ENCODE measurements at places on chromosomes 13 and 19.
A peak's percentile ranks its signal among the peaks of the same experiment; 100 is the strongest.

- no peak for DNase-seq
Measured at GRCh38 chr13:45295536-45295935, 45.4 kb downstream of the TPT1 start.

DNA sequence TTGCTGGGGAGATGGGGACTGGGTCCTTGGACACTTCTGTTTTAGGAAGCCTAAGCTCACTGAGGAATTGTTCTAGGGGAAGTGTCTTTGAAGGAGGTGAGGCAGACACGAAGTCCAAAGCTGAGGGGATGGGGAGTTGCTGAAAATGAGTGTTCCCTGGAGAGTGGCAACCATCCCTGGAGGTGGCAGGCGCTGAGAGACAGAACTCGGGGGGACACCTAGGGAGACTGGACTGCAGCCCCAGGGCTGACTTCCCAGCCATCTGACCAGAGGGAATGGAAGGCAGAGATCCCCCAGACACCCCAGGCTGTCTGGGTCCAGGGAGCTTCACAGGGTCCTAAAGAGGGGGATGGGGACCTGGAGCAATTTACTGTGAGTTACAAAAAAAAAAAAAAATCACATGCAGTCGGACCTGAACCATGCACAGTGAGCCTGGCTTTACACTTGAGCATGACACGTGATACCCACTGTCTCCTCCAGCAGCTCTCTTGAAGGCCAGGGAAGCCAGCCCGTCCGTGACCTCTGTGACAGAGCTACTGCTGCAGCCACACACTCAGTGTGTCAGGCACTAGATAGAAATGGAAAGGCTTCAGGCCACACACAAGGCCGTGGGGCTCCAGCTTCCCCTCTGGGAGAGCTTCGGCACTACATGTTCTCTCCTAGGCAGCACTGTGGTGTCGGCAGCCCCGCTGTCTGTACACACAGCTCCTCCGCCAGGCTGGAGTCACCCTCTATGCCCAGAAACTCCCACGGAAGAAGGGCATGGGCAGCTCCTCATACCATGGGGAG is 77.1 kb upstream of the KCTD15 start:
- DNase-seq: no peak

DNA sequence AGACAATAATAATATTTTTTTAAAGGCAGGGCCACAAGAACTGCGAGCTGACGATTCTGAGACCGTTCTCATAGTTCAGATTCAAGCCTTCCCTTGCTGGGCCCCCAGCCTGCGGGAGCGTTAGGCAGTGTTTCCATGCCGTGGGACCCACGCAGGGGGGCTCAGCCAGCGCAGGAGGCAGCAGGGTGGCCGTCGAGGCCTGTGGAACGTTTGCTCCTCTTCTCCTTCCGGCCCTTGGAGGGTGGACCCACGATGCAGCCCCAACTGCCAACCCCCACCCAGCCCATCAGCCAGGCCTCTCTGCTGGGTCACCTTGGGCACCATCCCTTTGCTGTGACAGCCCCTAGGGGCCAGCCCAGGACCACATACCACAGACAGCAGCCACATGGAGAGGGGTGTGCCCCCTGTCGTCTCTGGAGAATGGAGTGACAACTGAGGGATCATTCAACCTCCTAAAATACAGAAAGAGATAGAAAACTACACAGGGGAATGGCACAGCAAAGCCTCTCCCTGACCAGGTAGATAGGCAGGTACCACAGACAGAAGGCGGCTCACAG is 46.8 kb downstream of the PDCD5 start:
- DNase-seq: no peak

DNA sequence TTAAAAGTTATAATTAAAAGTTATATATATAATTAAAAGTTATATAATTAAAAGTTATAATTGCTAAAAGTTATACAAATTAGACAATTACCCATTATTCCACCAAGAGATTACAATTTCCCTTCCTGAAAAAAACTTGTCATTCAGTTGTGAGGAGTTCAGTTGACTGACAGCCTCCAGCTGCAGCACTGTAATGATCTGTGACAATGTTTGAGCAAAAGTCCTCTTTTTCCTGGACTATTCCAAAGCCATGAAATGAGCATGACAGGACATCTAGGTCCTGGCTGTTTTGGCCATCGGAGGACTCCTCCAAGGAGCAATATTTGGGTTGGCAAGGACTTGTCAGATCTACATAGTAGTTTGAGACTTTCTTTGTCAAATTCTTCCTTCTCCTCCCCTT is 258.7 kb upstream of the EDNRB start:
- DNase-seq: no peak

DNA sequence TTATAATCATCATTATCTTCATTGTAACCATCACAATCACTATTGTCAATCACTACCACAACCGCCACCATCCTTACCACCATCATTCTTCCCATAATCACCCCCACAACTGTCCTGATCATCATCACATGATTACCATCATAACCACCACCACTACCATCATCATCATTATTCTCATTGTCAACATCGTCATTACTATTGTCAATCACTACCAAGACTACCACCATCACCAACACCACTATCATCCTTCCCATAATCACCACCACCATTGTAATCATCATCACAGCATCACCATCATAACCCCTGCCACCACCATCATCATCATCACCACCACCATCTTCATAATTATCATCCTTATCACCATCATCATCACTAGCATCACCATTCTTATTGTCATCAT is 55.2 kb downstream of the MBD3L1 start:
- no peak for DNase-seq

GRCh38 chr13:27374126-27374613 is 50.2 kb upstream of the GTF3A start:
- DNase-seq: no peak

- DNase-seq: no peak
Measured at GRCh38 chr13:71156550-71156949, 710.5 kb downstream of the DACH1 start.

DNA sequence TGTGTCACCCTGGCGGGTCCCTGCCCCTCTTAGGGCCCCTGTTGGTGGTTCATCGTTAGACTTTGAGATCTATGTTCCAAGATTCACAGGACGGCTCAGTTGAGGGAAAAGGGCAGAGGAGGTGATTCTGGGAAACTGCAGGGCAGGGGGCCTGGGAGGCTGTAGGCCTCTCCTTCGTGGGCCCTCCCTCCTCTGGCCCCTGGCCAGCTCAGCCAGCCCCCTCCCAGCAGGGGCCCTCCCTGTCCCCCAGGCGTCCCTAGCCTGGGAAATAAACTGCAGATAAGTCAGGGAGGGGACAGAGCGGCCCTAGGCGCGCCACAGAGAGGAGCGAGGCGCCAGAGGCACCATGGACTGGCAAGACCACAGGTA is 6.5 kb downstream of the HIF3A start:
- DNase-seq: no peak

DNA sequence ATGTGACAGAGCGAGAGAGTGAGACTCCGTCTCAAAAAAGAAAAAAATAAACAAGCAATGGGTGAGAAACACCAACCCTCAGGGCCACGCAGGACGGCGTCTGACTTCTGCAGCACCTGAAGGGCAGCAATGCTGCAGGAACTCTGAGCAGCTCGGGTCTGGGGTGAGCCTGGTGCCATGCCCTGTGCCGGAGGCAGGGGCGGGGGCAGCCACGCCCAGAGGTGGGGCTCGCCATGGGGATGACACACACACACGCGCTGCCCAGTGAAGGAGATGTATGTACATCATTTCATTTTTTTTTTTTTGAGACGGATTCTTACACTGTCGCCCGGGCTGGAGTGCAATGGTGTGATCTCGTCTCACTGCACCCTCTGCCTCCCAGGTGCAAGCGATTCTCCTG is 24.3 kb downstream of the GPX4 start:
- no peak for DNase-seq

GRCh38 chr13:42649141-42649540 is 75.2 kb downstream of the TNFSF11 start:
- DNase-seq: no peak

DNA sequence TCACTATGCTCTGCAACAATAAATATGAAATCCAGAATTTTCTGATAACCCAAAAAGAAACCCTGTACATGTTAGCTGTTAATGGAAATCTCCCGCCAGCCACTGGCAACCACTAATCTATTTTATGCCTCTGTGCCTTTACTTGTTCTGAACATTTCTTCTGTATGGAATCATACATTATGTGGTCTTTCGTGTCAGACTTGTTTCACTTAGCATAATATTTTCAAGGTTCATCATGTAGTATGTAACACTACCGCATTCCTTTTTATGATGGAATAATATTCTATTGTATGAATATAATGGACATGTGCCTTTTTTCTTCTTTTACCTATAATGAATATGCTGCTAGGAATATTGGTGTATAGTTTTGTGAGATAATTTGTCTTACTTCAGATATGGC is 1123.3 kb downstream of the EFNB2 start:
- DNase-seq: no peak

DNA sequence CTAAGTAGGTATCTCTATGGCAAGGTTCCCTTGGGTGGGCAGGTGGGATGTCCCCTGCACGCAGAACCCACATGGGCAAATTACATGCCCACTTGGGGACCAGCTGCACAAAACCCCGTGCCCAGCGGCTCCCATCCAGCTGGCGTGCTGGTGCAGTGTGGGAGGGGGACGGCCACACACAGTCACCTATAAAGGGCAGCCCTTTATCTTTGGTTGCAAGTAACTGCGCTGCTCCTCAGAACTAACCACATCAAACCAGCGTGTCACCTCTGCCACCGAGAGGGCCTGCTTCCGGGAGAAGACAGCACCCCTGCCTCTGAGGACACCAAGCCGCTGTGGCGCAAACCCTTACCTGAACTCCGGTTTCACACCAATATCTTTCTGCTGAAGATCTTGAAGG is 32.2 kb downstream of the ANKRD27 start:
- DNase-seq: peak; percentile 77

- DNase-seq: no peak
Measured at GRCh38 chr19:2736550-2737190, 3.1 kb downstream of the SLC39A3 start.

DNA sequence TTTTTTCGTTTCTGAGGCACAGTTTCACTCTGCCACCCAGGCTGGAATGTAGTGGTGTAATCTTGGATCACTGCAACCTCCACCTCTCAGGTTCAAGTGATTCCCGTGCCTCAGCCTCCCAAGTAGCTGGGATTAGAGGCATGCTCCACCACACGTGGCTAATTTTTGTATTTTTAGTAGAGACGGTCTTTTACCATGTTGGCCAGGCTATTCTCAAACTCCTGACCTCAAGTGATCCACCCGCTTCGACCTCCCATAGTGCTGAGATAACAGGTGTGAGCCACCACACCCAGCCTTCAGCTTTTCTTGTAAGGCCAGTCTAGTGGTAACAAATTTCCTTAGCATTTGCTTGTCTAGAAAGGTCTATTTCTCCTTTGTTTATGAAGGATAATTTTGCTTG is 46.2 kb downstream of the ZNF568 start:
- no peak for DNase-seq

- DNase-seq: no peak
Measured at GRCh38 chr19:45733160-45733810, at the start of gene MEIOSIN. TSS of gene MEIOSIN (plus strand) at chr19:45733439. CDS start at chr19:45735377, 1,938 bp downstream.

DNA sequence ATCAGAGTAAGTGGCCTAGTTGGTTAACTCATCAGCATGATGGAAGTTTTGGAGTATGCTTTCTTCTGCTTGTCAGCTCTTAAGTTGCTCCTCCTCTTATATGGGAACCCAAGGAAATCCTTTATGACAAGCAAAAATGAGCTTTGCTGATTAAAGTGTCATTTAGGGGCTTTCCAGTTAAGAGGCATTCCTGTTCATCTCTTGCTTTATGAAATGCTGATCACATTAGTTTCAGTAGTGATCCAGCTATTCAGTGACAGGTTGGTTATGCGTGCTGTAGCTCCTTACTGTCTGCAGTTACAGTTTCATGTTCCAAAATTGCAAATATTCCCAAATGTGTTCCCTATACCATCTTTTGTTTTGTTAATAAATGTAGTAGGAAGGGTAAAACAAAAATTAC is 146.6 kb downstream of the CDK8 start:
- DNase-seq: no peak

GRCh38 chr13:31846961-31847752 is 107.8 kb downstream of the RXFP2 start:
- no peak for DNase-seq

- no peak for DNase-seq
Measured at GRCh38 chr19:50975766-50976165, 6.4 kb upstream of the KLK6 start.

DNA sequence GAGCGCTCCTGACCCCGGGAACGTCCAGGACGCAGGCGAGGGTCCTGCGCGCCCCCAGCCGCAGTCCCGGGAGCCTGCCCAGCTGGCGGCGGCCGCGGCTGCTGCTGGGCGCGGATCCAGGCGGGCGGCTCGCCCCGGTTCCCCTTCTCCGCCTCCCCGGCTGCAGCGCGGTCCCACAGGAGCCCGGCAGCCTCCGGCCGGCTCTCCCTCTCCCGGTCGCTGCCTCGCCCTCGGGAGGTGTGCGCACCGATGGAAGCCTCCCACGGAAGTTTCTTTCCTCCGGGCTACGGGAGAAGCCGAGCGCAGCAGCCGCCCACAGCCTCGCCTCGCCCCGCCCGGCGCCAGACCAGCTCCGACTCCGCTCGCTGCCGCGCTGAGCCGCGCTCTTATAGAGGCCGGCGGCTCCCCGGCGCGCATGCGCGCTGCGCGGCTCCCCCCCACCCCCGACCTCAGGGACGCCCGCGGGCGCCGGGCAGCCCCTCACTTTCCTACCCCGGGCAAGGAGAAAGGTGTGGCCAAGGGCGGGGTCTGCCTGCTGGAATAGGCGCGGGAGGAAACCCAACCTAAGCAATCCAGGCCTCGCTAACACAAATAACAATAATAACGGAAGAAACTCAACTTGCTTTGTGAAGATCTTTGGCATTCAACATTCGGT is at the start of gene SHISA2:
Gene SHISA2, minus strand, starts transcription at position 360 of the 655 bp plus-strand sequence. CDS start 1,041 bp downstream, outside the sequence.
- peak; percentile 10 for DNase-seq
